ENCODE measurements at places on chromosomes 2 and 18.
A peak's percentile ranks its signal among the peaks of the same experiment; 100 is the strongest.

- DNase-seq = no peak
Observed at GRCh38 chr18:56460581-56460980, 177.8 kb downstream of the TXNL1 start.

GRCh38 chr18:13442451-13442850, 223.9 kb downstream of the LDLRAD4 start:
- no peak for DNase-seq

GRCh38 chr2:54372361-54372760, 83.8 kb upstream of the SPTBN1 start:
- no peak for DNase-seq

DNA sequence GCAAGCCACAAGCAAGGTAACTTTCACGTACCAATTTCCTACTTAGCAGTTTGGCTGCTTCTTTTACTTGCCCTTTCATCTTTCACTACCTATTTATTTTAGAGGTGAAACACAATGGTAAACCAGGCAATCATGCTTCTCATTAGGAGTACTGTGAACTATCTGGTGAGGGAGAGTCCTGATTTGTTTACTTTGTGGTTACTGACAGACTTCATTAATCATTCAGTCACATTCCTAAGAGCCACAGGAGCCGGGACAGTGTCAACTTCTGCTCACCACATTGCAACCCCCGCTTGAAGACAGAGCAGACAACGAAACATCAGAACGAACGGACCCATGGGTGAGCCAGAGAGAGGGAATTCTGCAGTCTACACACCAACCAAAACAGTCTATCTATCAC, 28.8 kb downstream of the TUBB6 start:
- no peak for DNase-seq

DNA sequence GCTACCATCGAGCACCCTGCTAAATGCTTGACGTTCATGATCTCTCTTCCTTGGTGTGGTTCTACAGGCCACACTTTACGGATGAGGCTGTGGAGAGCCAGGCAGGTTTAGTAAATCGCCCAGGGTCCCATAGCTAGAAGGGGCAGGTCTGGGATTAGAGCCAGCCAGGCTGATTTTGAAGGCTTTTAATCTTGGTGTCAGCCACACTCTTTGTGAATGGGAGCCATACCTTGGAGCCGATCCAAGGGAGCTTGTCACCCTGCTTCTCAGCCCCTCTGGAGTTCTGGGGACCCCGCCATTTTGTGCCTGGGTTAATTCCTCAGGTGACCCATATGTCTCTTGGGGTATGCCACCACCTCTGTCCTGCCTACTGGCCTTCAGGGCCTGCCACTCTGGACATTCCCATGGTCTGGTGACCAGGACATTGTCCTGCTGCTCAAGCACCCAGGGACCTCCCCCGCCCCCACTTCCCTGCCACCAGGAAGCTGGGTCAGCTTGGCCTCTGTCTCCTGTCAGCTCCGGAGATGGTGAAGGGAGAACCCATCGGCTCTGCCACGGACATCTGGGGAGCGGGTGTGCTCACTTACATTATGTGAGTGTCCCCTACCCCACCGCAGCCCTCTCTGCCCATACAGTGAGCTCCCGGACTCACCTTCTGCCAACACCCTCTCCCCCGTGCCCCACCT, 7.3 kb upstream of the GMPPA start:
- DNase-seq = no peak

- no peak for DNase-seq
Observed at GRCh38 chr18:11586896-11587295, 22.5 kb upstream of the SLC35G4 start.

GRCh38 chr18:59685501-59685900, 11.7 kb downstream of the CCBE1 start:
- DNase-seq = no peak

GRCh38 chr2:127423478-127423843, 5.2 kb downstream of the PROC start:
- no peak for DNase-seq

DNA sequence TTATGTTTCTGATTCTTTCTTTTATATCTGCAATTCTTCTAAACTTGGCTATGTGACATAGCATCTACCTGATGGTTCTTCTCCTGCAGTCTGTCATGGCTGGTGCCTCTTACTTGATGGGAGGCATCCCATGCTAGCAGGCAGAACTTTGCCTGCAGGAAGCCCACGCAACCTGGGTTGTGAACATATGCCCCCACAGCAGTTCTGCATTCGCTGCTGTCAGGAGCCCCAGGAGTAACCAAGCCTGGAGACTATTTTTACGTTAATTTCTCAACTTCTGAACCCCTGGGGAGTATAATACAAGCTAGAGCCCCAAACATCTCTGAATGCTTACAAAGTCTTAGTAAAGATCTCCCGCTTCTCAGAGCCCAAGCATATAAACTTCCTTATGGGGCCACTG, 12.1 kb downstream of the FAM168B start:
- DNase-seq = no peak

DNA sequence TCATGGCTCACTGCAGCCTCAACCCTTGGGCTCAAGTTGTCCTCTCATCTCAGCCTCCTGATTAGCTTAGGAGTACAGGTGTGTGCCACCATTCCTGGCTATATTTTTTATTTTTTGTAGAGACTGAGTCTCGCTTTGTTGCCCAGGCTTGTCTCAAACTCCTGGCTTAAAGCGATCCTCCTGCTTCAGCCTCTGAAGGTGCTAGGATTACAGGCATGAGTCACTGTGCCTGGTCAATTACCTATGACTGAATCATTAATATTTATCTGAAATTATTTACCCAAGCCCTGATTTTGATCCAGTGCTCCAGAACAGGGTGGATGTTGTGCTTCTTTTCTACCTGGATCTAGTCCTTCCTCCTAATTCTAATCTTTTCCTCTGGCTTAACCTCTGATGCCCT, 87.8 kb downstream of the MAP2 start:
- no peak for DNase-seq

DNA sequence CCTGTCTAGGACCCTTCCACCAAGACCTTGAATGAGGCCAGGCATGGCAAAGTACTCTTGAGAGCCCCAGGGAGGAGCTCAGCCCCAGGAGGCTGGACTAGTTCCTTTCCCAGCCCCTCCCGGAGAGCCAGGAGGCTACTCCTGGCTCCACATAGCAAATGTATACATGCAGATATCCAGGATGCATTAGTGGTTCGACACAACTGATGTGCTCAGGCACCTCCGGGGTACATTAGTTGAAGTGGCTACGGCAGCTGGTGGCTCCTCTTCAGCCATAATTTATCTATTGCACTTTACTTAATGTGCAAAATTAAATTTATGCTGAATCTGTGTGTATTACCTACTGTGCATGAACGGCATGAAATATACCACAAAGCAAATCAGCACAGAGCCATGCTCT, 182.8 kb upstream of the MEIS1 start:
- DNase-seq = no peak

- no peak for DNase-seq
Observed at GRCh38 chr18:46426021-46426678, 230.9 kb downstream of the LOXHD1 start.

DNA sequence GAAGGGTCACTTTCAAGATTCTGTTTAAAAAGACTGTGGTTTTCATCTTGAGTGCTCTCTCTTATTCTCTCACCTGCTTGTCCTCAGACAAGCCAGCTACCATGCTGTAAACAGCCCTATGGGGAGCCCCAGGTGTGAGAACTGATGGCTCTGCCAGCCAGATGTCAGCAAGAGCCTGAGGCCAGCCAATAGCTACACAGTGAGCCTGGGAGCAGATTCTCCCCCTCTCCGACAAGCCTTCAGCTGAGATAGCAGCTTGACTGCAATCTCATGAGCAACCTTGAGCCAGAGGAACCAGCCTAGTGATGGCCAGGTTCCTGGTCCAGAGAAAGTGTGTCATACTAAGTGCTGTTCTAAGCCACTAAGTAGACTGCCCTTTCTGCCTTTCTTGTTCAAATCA, 272.1 kb downstream of the NAPG start:
- DNase-seq = no peak

DNA sequence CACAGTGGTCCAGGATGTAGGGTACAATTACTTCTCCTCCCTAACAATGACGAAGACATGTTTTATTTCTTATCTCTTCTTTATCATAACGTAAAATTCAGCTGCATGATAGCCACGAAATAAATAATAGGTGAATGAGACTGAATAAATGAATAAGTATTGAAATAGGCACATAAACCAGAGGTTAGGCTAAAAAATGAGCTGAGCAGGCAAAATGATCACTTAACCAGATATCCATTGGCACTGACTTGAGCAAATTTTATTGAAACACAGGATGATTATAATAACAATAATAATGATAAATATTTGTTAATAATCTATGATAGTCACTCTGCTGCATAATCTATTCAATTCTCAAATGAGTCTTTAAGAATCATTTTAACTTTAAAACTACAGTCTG, 506.9 kb upstream of the ZNF804A start:
- DNase-seq = no peak

DNA sequence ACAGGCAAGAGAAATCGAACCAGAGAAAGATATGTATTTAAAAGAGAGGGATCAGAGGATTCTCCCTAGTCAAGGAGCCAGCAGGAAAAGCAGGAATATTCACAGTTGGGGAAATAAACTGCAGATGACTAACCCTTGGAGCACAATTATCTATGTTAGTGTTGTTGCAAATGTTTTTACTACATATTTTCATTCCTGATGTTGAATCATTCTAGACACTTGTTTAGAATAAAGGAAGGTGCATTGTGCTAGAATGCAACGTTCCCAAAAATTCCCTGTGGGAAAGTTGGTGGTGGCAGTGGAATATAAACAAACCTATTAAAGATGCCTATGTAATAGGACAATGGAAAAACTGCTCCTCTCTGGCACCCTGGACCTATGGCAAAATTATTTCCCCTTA, 63.3 kb downstream of the DTNA start:
- no peak for DNase-seq

DNA sequence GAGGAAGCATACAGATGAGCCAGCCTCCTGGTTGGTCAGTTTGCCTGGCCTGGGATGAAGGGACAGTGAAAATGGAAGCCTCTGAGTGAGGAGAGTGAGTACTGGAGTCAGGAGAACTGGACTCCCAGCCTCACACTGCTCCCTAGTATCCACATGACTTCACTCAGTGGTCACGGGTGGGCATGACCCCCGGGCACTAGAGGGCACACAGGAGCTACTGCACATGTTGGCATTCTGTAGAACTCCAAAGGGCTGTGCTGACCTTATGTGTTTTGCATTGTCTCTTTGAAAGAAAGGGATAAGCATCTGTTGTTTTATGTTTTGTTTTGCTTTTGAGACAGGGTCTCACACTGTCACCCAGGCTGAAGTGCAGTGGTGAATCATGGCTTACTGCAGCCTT, 23.7 kb downstream of the NCAPH start:
- peak; percentile 53 for DNase-seq

DNA sequence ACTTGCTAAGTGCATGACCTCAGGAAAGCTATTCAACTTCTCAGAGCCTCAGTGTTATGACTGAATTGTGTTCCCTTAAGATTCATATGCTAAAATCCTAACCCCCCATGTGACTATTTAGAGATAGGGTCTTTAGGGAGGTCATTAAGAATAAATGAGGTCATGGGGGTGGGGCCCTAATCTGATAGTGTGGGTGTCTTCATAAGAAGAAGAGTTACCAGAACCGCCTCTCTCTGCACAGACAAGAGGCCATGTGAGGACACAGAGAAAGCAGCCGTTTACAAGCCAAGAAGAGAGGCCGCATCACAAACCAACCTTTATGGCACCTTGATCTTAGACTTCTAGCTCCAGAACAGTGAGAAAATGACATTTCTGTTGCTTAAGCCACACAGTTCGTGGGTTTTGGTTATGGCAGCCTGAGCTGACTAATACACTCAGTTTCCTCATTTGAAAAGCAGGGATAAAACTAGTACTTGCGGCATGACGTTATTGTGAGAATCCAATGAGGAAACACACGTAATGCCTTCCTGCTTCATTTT, 9.9 kb downstream of the SH2D6 start:
- no peak for DNase-seq

DNA sequence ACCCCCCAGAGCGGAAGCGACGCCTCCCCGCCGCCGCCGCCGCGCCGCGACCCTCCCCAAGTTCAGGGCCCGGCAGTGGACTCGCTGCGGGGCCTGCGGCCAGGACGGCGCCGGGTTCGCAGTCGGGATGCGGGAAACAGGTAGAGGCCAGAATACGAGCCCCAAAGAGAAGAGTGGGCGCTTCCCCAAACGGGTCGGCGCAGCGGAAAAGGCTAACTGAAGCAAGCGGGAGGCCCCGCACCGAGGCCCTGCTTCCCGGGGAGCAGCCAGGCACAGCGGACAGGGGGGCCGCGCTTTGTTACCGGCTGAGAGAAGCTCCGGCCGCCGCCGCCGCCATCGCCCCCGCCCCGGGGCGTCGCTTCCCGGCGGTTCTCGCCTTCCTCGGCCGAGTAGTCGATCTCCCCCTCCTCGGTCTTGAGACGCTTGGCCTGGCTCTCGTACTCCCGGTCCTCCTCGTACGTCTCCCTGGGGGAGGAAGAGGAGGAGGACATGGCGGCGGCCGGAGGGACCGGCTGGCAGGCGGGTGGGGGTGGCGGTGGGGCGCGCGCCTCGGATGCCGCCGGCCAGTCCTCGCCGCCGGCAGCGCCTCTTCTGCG, 494 bp downstream of the HNRNPLL start:
- peak; percentile 17 for DNase-seq

DNA sequence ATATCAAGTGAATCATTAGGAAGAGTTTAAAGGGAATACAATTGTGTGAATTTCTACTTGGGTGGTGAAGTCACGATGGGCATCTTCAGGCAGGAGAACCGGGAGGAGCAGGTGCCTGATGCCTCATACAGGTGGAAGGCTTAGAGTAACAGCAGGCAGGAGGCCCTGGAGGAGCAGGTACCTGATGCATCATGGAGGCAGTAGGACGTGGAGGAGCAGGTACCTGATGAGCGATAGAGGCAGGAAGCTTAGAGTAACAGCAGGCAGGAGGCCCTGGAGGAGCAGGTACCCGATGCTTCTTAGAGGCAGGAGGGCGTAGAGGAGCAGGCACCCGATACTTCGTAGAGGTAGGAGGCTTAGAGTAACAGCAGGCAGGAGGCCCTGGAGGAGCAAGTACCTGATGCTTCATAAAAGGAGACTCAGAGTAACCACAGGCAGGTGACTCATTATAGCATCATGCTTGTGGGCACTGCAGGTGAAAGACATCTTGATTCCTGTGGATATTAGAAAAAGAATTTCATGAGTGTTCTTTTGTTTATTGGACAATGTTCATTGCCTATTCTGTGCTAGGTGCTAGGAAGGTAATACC, 133.9 kb downstream of the ATP9B start:
- no peak for DNase-seq
